CD4-positive, alpha-beta T cell treated with Interleukin-15 for 4 hours (primary cell): ENCODE measurements at places on chromosomes 7 and 10.

GRCh38 chr10:68135362-68135761 lies 26.1 kb downstream of the MYPN start:
- DNase-seq, result no peak

- no peak for DNase-seq
Observed at GRCh38 chr10:95278061-95278988, 12.5 kb downstream of the PDLIM1 start.

GRCh38 chr7:94170836-94171235 lies 166.7 kb upstream of the BET1 start:
- no peak for DNase-seq

- no peak for DNase-seq
Observed at GRCh38 chr10:6569259-6569658, 10.8 kb downstream of the PRKCQ start.

- DNase-seq, result no peak
Observed at GRCh38 chr10:98589007-98589406, 142.3 kb upstream of the HPS1 start.

- no peak for DNase-seq
Observed at GRCh38 chr10:15864419-15864818, 4.1 kb upstream of the MINDY3 start.

GRCh38 chr10:12501324-12501723 lies 152.0 kb downstream of the CAMK1D start:
- DNase-seq, result no peak

DNA sequence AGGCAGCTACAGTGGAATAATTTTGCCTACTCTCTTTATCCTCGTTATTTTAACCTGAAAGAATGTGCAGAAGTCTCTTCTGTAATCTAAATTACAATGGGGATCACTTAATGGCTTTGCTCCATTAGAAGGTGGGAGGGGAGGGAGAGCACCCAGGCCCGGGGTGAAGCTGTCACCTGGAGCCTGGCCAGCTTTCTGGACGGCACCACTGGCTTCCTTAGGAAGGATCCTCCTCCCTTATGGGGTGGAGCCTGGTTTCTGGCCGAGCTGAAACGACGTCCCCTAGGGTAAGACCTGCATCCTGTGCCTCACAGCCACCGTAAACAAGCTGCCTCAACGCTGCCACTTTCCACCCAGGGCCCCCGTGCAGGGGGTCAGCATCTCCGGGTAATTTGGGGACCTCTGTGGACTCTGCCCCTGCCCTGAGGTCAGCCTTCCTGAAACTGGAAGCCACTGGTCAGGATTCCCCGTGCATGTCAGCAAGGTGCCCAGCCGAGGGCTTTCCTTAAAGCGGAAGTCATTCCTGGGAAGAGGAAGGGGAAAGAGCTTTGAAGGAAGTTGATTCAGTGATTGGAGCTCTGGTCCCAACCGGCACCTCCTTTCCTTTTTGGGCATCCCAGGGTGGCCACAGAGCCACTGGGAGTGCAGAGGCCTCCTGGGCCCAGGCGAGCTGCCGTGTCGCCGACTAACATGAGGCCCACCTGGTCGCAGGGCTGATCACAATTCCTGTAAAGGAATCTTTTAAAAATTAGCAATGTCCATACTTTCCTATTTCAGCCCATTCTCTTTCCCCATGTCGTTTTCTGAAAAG lies 569.1 kb downstream of the DNAJB6 start:
- no peak for DNase-seq

DNA sequence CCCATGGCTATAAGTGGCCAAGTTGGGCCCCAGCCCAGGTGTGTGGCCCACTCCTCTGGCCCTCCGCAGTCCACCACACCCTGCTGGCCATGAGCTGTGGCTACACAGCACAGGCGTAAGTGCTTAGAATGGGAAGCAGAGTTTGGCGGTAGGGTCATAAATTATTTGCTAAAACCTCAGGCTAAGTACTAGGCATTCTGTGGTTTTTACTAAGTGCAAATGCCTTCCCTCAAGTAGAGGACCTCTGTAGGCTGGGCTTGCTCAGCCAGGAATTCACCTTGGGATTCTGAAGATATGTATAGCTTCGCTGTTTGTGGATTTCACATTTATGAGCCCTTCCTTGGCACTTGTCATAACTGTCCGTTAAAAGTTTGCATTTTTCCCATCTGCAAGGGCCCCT lies 44.8 kb upstream of the LOXL4 start:
- no peak for DNase-seq

DNA sequence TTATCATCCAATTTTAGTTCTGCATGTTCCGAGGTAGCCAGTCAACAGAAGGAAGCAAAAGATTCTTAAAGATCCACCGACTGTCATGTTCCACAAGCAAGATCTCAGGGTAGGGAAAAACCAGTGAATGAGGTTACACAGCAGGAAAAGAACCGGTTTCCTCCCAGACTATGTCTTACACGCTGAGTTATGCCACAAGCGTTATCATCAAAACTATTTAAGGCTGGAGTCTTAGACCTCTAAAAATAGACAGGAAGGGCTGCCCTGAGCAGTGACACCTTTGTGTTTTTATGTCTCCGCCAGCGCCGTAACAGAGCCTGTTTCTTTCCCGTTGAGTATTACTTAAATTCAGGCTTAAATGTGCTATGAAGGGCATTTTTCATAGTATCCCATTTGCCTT lies 48.3 kb downstream of the PROSER2 start:
- no peak for DNase-seq

- no peak for DNase-seq
Observed at GRCh38 chr7:137304624-137305235, 38.8 kb downstream of the PTN start.

DNA sequence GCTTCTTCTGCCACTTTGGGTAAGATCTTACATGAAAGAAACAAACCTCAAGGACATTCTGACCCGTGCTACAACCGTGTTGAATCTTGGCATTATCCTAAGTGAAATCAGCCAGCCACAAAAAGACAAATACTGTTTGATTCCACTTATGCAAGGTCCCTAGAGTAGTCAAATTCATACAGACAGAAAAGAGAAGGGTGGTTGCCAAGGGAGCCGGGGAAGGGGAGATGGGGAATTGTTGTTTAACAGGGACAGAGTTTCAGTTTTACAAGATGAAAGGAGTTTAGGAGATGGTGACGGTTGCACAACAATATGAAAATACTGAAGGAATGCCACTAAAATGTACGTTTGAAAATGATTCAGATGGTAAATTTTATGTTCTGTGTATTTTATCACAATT lies 12.2 kb upstream of the CLEC2L start:
- DNase-seq, result no peak

GRCh38 chr7:28207486-28208158 lies 27.0 kb upstream of the JAZF1 start:
- DNase-seq, result no peak

DNA sequence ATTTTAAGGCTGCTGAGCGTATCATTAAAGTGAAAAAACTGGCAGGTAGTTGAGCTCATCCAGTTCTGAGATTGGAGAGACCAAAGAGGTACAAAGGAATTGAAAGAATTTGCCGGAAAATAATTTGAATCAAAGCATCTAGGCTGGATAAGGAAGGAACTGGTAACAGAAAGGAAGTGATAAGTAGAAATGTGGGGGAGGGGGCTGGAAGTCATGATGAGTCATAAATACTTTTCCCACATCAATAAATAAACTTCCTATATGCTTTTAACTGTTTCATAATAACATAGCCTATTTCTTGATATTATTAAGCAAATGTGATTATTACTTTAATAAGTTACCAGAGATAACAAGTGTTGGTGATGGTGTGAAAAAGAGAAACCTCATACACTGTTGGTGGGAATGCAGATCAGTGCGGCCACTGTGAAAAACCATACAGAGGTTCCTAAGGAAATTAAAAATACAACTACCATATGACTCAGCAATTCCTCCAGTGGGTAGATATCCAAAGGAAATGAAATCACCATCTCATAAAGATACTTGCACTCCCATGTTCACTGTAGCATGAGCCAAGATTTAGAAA lies 27.0 kb downstream of the ZNF438 start:
- no peak for DNase-seq

DNA sequence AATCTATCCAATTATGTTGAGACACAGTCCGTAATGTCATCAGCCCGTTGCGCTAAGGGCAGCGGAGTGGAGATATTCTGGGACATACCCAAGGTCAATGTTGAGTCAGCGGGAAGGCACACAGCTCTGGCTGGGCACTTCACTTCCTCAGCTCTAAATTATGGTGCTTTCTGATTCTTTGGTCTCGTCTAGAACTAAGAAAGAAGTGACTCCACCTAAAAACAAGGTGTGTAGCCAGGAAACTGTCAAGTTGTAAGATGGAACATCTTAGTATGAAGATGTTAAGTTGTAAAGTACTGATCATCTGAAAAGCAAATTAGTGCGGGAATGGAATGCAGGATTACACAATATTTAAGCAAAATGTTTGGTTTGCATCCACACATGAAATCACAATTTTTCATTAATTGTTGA lies 43.1 kb downstream of the BAIAP2L1 start:
- no peak for DNase-seq

DNA sequence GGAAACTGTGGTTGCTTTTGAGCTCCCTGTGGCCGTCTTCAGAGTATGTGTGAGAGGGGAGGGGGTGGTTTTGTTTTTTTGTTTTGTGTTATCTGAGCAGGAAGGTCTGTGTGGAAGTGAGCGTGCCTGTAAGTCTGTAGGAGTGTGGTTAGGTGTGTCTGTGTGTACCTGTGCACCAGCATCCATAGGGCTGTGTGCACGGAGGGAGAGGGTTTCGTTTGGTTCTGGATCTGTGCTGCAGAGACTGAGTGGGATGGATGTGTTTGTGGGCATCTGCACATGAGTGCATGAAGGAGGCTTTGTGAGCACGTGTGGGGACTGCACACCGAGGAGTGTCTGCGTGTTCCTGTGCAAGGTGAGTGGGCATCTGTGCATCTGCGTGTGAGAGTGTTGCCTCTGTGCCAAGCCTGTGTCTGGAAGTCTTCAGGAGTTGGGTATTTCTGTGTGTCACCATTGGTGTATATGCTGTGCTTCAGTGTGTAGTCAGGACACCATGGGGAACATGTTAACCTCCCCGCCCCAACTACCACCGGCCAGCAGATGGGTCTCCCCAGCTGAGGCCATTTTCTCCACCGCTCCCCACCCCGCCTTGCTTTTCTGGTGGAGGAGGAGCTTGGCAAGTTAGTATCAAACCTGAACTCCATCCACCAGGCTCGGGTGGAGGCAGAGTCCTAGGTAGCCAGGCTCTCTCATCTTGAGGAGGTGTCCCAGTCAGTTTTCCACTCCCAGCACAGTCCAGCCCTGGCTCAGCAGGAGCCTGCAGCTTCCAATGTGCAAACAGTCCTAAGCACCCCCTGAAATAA lies 7.1 kb upstream of the TLX1 start:
- DNase-seq, result no peak

- no peak for DNase-seq
Observed at GRCh38 chr7:117975476-117975875, 102.2 kb upstream of the CTTNBP2 start.

- no peak for DNase-seq
Observed at GRCh38 chr10:75202321-75203045, 8.1 kb upstream of the VDAC2 start.

DNA sequence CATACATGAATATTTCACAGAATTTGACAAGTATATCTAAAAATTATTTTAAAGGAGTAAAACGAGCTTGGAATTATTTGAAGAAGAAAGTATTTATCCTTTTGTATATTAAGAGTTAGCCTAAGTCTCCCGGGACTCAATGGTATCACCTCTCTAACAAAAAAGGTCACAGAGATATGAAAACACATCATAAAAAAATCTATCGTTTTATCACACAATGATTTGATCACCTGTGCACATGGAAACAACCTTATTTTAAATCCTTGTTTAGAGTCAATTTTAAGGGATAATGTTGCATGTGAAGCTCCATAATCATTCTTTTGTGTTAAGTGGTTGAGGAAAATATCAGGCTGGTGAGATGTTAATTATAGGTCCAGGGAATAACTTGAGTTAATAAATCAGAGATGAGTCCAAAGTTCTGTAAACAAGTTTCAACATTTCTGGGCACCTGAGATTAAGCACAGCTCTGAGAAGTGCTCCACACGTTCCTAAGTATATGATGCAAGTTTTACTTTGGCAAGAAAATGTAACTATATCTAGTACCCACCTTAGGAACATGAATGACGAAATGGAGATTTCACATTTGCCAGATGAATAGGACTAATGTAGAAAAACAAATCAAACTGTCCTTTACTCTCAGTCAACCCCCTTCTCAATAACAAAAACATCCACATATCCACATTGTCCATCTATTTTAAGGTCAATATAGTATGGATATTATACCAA lies 148.5 kb upstream of the AKR1E2 start:
- no peak for DNase-seq

DNA sequence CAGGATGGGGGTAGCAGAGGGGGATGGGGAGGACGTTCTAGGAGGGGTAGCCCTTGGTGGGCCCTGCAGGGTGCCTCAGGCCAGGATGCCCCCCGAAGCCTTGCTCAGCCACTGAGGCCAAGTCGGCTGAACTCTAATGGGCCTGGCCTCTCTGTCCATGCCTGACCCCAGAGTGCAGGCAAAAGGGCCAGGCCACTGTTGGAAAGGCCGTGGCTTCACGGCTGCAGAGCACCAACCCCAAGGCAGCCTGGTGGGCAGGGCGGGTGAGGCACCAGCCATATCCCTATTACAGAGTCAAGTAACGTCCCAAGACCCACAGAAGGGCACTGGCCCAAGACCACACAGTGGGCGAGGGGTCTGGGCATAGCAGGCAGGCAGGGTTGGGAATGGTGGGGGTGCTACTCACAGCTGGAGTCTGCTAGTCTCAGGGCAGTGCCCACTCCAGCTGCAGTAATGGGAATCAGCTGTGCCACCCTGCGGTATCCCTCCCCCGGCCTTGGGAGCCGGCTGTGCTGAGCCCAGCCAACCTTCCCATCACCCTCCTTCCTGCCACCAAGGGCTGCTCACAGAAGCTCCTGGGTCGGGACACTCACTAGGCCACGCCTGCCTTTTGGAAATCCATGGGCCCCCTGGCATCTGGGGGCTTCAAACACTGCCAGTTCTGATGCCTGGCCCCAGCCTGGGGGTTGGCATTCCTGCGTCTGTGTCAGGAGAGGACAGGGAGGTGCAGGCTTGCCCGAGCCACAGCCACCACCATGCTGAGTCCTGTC lies 4.0 kb upstream of the LFNG start:
- no peak for DNase-seq

DNA sequence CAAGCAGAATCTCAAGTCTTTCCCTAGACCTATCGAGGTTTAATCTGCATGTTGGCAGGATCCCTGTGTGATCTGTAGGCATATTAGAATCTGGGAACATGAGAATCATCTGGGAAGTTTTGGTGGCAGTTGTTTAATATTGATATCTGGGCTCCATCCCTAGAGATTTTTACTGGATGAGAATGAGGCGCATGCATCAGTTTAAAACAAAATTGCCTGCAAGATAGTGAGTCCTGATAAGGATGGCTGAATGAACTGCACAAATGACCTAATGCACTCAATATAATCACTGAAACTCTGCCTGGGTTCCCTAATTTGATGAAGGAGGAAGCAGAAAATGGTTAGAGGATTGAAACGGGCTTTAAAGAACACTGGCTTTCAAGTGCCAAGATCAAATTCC lies 218.0 kb downstream of the FGFR2 start:
- DNase-seq, result no peak

- peak; percentile 77 for DNase-seq
Observed at GRCh38 chr10:7484456-7485243, 73.8 kb upstream of the SFMBT2 start.

DNA sequence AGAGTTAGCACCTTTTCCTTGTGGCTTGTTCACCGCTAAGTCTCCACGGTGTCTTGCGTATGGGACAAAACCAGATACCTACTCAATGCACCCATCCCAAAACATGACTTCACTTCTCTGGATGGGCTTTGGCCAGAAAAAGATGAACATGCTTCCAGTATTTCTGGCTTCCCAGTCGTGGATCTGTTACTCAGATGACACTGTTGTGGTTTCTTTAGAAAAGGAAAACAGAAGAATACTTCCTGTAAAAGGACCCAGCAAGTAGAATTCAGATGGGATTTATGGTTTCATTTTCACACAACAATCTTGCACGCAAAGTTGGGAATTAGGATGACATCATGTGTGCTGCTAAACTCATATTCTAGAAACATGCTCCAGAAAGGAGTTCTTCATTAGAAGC lies 216.7 kb downstream of the ADAM12 start:
- DNase-seq, result no peak
